ENCODE measurements at places on chromosomes 7 and 10.

DNA sequence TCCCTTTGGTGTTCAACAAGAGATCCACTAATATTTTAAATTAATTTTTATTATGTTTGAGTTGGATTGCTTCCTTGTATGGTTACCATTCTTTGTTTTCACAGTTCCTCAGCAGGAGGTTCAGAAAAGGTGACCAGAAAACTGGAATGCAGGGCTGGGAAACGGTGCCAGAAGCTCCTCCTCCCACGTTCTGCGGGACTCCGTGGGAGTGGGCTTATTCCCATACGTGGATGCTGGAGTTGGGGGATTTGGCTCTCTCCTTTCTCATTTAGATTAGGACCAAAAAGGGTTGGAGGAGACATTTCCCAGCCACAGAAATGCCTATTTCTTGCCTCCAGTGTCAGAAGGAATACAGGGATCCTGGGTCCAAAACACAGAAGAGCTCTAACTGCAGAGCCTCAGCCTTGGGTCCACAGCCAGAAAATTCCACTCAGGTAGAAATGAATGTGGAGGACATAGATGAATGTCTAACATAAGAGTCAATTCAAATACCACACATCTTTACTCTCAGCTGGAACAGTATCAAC lies 56.0 kb downstream of the SORBS1 start:
- DNase-seq = no peak

DNA sequence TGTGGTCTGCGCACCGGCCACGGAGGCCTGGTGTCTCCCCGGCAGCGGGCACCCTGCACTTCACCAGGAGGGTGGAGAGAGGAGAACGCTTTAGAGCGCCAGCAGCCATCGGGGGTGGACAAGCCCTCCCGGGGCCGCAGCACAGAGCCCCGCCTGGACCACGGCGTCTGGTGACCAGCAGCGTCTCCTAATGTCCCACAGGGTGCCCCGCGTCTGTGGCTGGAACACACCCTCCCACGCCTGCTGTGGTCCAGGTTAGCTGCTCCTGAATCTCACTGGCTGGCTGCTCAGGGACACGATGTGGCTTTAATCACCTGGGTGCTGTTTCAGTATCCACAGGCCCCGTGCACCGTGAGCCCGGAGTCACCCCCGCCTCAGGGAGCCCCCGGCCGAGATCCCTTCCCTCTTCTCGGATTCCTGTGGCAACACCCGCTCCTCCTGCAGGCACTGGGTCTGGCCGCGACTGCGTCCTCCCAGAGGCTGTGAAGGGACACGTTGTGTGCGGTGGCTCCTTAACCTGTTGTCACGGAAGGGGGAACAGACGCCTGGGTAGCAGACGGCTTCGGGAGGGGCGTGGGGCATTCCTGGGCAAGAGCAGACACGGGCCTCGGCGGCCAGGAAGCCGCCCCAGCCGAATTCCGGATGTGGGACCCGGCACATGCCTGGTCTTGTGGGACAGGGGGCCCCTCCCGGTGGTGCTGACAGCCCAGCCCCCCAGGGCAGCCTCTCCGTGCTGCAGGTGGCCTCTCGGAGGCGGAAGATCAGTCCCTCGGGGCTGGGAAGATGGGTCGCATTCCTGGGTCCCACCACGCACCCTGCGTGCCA lies 78.9 kb downstream of the FOXL3 start:
- DNase-seq = no peak

GRCh38 chr10:59063491-59063890 lies 113.0 kb upstream of the PHYHIPL start:
- no peak for DNase-seq

GRCh38 chr7:25907214-25907613 lies 244.8 kb upstream of the NFE2L3 start:
- no peak for DNase-seq

GRCh38 chr7:38746438-38746837 lies 115.3 kb upstream of the AMPH start:
- DNase-seq = no peak

DNA sequence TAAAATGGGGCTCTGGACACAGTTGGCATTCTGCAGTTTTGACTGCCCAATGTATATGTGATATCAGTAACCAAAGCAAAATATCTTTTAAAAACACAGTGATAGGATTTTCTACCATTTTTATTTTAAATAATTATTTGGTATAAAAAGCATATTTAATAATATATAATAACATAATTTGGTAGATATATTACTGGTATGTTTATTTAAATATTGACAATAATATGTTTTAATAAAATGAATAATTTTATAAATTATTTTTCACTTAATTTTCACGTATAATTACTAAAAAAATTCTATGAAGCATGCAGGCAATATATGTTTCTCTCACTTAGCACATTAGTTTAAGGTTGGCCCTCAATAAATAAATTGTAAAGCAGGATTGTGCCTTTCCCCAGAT lies 269.1 kb downstream of the PRKG1 start:
- no peak for DNase-seq

- DNase-seq = peak; percentile 12
These were observed 251.9 kb downstream of the AGMO start for GRCh38 chr7:15309872-15310271.

DNA sequence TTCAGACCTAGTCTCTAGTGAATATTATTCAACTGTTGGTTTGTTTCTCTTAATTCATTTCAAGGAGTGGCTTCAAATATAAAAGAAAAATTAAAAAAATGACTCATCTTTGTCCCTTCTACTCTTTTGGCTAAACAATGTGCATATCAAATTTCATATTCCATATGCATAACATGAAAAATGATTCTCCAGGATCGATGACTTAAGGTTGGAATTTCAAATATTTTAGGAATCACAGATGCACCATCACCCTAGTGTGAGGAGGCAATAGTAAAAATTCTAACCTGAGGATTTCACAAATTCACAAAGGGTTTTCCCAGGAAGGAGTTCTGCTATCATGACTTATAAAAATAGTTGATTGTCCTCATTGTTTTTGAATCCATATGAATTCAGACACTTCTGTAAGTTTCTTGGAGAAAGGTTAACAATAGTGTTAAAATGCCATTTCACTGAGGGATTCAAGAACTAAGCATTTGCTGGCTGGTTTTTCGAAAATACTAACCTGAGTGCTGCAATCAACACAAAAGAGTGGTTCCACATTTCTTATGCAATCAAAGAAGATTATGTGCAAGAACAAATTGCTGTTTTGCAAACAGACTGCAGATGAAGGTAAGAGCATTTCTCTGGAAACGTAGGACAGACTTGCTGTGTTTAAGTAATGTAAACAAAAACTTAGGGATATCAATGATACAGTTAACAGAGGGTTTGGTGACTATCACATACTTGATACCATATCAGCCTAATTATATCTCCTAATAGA lies 547.5 kb upstream of the LRRTM3 start:
- peak; percentile 22 for DNase-seq

DNA sequence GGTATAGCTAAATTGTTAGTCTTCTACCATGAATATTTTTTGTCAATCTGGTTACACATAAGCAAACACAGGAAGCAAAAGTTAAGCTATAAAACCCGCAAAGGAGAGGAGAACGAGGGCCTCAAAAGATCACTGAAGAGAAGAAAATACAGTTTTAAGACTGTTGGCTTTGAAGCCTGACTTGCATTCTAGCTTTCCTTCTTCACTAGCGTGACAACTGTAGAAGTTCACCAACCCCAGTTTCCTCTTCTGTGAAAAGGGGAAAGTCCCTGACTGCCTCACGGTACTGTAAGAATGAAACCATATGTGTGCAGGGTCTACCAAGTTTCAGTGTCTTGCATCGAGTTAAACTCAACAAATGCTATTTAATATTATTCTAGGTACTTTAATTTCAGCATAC lies 7.5 kb upstream of the LRRN3 start:
- no peak for DNase-seq

GRCh38 chr7:33845991-33846509 lies 59.3 kb upstream of the BMPER start:
- peak; percentile 66 for DNase-seq

DNA sequence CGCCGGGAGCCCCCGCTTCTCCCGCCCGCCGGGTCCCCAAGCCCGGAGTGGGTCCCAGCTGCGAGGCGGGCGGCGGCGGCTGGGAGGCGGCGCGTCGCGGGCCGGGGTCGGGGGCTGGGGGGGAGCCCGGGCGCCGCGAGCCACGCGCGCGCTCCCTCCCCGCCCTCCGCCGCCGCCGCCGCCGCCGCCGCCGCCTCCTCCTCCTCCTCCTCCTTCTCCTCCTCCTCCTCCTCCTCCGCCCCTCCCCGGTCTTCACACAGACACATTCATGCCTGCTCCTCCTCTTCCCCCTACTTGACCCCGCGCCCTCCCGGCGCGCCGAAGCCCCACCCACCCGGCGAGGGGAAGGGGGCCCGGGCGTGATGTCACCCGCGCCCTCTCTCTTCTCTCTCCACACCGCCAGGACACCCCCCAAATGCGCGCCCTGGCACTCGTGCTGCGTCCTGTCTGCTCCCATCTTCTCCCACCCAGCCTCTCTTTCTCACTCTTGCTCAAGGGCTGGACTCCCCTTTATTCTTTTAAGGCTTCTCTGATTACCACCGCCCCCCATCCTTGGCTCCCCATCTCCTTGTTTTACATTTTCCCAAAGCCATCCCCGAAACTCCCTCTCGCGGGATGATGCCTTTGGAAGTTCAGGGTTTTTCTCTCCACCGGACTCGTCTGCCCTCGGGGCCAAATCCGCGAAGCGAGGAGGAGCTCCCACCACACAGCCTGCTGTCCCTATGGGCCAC lies 967 bp upstream of the GLI3 start:
- peak; percentile 76 for DNase-seq

DNA sequence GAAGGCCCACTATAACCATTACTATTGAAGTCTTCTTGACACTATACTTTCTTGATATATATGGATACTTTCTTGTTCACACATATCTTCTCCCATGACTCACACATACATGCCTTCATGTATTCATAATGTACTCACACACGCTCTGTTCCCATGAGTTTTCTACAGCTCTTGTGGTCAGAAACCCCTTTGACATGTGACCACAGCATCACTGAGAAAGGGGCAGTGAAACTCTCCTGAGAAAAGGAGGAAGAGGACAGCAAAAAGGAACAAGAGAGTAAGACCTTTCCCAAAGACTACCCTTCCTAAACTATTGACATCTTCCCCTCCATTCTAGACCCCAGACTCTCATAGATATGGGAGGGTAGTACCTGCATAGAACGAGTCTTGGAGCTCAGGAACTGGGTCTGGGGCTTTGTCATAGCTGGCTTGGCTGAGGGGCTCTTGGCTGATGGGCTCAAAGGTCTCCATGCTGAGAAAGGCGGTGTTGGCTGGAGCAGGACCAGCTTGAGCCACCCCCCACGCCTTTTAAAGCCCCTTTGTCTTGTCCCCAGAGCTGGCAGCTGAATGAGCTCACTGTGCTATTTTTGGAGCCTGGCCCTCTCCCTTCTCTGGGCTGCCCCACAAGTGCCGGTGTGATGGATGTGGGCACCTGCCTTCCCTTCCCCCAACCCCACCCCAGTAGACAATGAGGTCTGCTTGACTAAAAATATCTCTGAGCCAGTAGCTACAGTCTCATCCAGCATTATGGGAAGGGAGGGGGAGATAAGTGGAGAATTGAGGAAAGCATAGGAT lies 5.1 kb downstream of the SYNPO2L start:
- peak; percentile 69 for DNase-seq

- no peak for DNase-seq
These were observed 18.1 kb downstream of the OPTN start for GRCh38 chr10:13117841-13118783.

DNA sequence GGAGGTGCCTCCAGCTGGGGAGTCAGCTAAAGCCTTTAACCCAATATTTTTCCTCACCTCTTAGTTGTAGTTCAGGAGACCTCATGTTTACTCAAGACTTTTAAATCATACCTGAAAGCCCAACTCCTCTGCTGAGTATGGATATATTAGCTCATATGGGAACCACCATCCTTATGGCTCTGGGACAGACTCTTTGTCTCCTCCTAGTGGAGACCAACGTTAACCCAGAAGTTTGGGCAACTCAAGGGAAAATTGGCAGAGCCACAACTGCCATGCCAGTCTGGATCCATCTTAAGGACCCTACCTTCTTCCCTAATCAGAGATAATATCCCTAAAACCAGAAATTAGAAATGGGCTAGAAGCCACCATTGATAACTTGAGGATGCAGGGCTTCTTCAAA lies 80.8 kb downstream of the TMEM106B start:
- DNase-seq = no peak

DNA sequence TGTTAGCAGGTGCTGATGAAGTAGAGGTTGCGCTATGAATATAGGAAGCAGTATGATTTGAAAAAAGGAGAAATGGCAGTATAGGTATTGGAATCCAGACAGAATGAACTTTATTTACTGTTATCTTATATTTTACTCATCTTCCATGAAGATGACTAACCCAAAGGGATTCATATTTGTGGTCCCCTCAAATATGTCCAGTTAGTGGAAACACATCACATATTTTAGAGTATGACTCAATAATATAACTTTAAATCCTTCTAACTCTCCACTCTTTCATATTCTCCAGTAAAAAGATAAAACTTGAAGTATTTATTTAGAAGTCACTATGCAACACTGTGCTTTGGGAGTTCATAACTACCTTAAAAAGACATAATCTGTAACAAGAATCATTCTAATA lies 286.5 kb upstream of the LRRTM3 start:
- DNase-seq = peak; percentile 60

GRCh38 chr10:97196223-97197029 lies 10.7 kb upstream of the SLIT1 start:
- DNase-seq = peak; percentile 58

DNA sequence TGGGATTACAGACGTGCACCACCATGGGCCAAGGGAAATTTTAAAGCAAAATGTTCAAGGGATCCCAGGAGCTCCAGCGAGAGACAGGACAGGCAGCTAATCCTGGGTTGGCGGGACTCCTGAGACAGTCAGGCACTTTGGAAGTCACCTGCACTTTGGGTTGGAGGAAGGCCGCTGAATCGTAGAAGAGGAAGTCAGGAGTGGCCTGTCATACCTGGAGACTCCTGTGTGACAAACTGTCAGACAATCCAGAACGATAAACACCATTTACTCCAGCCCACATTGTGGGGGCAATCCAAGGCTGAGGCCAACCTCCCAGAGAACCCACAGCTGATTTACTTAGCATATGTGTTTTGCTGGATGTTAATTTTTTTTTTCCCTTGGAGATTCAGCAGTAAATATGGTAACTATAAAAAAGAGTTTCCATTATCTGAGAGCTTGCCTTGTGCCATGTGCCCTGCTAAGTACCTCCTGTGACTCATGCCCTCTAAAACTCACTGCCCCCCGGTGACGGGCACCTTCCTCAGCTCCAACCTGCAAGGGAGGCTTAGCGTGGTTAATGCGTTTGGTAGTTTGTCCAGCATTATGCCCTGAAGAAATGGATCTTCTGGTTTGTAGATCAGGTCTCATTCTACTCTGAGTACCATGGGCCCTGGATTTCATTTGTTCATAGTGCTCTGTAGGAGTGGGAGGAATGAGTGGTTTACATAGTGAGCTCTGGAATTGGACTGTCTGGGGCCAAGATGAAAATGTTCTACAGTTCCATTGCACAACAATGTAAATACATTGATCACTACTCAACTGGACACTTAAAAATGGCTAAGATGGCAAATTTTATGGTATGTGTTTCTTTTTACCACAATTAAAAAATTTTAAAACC lies 50.9 kb downstream of the ICA1 start:
- no peak for DNase-seq

- DNase-seq = no peak
These were observed 23.7 kb upstream of the LRRN3 start for GRCh38 chr7:111067251-111067650.
